ENCODE measurements at places on chromosomes 1 and 21. TPM values are rescaled to one million over a fixed set of nuclear protein-coding genes. Genes with fewer than 3 reads are reported as not detected.

- DNase-seq = no peak
These were observed 9.3 kb downstream of the MTFR1L start for GRCh38 chr1:25829046-25829445.

- DNase-seq = no peak
These were observed 8.6 kb downstream of the RO60 start for GRCh38 chr1:193068013-193068412.

GRCh38 chr1:42680055-42680454, 2.2 kb upstream of the YBX1 start:
- DNase-seq = no peak

DNA sequence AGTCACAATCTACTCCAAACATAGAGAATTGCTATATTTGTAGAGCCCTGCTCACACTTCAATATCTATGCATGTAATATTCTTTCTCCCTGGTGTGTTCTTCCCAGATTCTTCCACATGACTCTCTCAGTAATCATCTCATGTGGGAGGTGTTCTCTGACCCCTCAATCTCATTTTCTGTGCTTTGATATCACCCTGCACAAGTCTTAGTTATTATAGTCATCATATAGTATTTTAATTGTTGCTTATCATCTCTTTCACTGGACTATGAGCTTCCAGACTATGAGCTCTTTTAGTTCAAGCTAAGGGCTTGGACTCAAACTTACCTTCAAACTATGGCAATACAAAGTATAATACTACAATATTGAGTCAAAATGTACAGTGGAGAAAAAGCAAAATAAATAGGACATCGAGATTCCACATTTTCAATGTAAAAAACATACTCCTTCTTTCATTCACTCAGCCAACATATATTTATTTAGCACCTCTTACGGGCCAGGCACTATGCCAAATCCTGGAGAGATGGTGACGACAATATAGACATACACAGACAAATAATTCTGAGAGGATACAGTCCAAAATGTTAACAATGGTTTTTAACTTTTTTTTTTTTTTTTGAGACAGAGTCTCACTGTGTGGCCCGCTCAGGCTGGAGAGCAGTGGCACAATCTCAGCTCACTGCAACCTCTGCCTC, 12.7 kb downstream of the TESK2 start:
- DNase-seq = no peak

DNA sequence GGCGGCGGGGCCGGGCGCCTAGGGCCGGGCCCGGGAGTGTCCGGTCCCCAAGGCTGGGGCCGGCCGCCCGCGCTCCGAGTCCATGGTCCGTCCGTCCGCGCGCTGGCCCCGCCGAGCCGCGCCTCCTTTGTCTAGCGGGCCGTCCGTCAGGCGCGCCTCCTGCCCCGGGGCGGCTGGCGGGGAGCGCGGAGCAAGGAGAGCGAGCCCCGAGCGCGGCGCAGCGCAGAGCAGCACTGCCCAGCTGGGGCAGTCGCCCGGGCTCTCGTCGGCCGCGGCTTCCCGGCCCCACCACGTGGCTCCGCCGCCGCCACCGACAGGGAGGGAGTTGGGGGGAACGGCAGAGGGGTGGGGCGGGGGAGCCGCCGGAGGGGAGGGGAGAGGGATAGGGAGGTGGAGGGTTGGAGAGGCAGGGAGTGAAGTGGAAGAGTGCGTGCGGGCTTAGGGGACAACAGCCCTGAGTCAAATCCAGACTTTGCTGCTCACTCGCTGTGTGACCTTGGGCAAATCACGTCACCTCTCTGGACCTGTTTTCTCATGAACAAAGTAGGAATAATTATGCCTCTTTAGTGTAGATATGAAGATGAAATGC, at the start of gene NKAIN1:
TSS of gene NKAIN1 (minus strand) at position 235 of the 589 bp plus-strand sequence. CDS start 340 bp downstream, outside the sequence.
- DNase-seq = no peak

GRCh38 chr1:235069176-235069575, 59.5 kb downstream of the TOMM20 start:
- DNase-seq = no peak

- no peak for DNase-seq
These were observed 102.9 kb downstream of the FASLG start for GRCh38 chr1:172761581-172762486.

PDZK1 gene
- 16.6 TPM for total RNA-seq

NPHS2 gene
- total RNA-seq = not detected

SLC45A3 gene
- total RNA-seq = 3.6 TPM

POU3F1 gene
- not detected for total RNA-seq

Data from umbilical cord (tissue), 2 donors.